Activated T-cell treated with anti-CD3 and anti-CD28 coated beads, Interleukin-2, amount 50 U/mL, for 48 hours (primary cell): ENCODE measurements at places on chromosomes 1 and 21.
A peak's percentile ranks its signal among the peaks of the same experiment; 100 is the strongest.

DNA sequence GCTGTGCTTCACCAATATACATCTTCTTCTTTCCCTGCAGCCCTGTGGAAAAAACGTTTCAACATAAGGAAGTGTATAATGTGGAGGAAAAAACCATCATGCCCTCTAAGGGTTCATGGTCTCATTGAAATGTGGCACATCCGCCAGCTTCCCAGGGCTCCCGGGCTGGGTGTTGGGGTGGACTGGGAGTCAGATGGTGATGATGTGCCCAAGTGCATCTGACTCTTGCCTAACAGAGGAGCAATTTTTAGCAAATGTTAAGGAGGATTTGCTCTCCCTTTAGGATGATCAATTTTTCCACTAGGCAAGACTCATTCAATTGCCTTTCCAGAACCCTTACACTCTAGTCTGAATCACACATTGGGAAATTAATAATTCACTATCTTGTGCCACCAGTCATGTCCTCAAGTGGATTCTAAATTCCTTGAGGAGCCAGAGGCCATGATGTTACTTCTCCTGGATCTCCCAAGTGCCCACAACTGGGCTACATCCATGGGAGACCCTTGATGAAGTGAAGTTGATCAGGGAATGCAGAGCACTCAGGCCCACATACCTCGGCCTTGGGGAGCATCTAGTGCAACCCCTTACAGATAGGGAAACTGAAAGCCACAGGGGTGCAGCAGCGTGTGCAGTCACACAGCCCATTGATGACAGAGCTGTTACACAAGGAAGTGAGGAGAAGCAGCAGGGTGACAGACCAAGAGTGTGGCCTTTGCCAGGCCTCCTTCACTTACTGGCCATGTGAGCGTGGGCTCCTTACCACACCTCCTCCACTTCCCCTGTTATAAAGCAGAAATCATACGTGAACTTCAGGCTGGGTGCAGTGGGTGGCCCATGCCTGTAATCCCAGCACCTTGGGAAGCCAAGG, 100.0 kb upstream of the SLC44A3 start:
- no peak for DNase-seq

DNA sequence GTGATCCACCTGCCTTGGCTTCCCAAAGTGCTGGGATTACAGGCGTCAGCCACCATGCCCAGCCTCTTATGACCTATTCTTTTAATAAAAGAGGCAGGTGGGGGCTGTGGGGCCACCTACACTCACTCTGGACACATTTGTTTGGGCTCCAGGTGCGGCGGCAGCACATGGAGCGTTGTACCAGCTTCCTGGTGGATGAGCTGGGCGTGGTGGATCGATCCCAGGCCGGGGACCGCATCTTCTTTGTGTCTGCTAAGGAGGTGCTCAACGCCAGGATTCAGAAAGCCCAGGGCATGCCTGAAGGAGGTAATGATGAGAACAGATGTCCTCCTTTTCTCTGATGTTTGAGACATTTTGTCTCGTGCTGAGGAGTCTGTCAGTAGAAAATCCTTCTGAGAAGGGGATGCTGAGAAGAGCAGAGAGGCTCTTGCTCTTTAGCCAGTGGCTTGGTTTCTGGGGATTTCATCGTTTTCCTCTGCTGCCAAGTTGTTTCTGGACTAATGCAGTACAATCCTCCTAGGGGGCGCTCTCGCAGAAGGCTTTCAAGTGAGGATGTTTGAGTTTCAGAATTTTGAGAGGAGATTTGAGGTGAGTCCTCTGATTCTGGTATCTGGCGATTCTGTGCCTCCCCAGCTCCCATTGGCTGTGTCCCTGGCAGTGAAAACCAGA, 17.9 kb upstream of the MIIP start:
- DNase-seq, result peak; percentile 74

- DNase-seq, result no peak
Observed at GRCh38 chr21:42785666-42786427, 93.5 kb downstream of the WDR4 start.

GRCh38 chr21:42760361-42760950, 107.0 kb downstream of the PDE9A start:
- no peak for DNase-seq

- DNase-seq, result no peak
Observed at GRCh38 chr1:198449261-198449660, 91.2 kb downstream of the ATP6V1G3 start.

DNA sequence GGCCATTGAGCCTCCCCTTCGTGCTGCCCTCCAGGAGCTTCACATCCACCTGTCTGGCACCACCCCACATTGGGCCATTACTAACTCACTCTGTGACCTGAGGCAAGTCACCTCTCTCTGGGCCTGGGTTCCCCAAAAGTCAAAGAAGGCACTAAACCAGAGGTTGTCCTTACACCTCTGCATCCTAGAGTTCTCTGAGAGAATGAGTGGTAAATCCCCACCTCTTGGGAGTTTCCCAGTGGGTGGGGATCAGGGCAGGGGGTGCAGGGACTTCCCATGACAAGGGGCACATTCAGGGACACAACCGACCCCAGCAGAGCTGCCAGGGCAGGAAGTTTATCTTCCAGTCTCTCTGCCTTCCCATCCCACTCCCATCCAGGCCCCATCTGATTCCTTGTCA, 99.7 kb downstream of the EPHB2 start:
- DNase-seq, result no peak

GRCh38 chr1:245875581-245876261, 631.4 kb downstream of the SMYD3 start:
- no peak for DNase-seq

GRCh38 chr1:147486876-147487656, 54.2 kb upstream of the BCL9 start:
- no peak for DNase-seq

DNA sequence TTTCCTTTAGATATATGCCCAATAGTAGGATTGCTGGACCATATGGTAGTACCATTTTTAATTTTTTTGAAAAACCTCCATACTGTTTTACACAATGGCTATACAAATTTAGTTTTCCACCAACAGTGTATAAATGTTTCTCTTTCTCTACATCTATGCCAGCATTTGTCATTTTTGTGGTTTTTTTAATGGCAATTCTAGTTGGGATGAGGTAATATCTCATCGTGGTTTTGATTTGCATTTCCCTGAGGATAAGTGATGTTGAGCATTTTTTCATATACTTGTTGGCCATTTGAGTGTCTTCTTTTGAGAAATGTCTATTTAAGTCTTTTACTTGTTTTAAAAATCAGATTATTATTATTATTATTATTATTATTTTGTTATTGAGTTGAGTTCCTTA, 35.5 kb downstream of the PLA2G4A start:
- DNase-seq, result no peak

GRCh38 chr1:157753611-157754010, 23.3 kb downstream of the FCRL2 start:
- DNase-seq, result no peak

DNA sequence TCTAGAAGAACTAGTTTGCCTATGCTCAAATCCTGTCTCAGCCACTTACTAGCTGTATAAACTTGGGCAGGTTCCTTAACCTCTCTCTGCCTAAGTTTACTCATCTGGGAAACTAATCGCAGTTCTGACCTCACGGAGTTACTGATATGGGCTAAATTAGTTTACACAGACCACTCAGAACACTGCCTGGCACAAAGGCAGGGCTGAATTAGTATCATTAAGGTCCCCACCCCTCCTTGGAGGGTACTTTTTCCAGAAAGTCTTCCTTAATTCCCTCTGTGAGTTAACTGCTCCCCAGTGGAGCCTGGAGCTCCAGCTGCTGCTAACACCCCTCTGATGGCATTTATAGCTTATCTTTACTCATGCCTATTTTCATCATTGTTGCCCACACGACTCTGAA, 40.3 kb downstream of the SSBP3 start:
- DNase-seq, result no peak

- DNase-seq, result no peak
Observed at GRCh38 chr1:9845914-9846313, 22.1 kb upstream of the CLSTN1 start.

DNA sequence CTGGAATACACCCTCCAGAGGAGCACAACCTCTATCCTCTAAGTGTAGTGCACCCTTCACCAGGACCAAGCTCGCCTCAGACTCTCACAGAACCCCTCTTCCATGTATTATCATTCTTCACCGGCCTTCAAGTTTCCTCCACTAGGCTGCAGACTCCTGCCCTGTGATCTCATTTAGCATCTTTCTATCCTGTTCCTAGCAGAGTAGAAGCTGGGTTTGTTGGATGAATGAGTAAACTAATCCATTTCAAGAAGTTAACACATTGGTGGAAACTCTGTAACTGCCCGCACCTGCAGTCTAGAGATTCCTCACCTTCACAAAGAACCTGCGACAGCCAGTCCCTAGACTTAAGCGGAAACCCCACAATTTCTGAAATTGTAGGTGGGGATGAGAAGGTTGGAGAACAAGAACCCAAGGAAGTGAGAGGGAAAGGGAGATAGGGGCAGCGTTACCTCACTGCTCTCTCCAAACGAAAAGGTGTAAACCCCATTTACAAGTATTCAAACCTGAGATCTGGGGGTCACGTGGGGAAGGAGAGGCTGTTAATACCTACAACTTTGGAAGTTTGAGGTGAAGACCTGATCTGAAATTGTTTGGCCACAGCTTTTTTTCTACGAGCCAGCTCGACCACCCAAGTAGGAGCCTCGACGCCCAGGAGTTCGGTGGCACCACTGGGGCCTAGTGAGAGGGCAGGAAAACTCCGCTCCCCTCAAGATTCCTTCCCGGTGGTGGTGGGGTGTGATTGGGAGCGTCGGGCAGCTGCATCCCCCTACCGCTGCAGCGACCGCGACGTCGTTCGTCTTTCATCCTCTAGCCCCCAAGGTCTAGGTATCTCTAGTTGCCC, 1.2 kb downstream of the PTPN14 start:
- no peak for DNase-seq

DNA sequence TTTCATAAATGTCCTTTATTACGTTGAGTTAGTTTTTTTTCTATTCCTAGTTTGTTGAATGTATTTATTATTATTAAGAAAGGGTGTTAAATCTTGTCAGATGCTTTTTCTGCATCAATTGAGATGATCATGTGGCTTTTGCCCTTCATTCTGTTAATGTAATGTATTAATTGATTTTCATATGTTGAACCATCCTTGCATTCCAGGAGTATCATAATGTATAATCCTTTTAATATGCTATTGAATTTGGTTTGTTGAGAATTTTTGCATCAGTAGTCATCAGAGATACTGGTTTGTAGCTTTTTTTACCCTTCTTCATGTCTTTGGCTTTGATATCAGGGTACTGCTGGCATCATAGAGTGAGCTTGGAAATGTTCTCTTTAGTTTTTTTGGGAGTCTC, 100.0 kb downstream of the POFUT2 start:
- DNase-seq, result no peak

DNA sequence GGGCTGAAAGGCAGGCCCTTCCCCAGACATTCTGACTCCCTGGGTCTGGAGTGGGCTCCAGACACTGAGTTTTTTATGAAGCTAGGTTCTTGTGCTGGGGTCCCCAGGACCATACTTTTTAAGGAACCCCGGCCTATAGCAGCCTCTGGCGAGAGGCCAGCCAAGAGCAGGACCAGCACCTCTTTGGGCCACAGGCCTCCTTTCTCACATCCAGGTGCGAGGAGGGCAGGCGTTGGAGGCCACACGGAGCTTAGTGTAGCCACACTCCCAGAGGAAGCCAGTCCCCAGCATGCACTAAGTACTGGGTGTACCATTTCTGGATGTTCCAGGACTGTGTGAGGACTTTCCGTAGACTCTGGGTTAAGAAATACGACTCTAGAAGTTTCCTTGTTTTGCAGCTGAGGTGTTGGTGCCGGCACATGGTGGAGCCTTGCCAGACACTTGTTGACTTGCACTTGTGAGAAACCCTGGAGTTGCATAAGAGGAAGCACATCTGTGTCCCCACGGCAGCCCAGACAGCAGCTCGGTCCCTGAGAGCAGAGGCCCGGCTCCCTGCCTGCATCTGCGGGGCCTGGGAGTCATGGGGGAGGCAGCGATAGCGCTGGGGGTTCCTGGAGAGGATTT, 122.2 kb upstream of the VAMP3 start:
- DNase-seq, result no peak

DNA sequence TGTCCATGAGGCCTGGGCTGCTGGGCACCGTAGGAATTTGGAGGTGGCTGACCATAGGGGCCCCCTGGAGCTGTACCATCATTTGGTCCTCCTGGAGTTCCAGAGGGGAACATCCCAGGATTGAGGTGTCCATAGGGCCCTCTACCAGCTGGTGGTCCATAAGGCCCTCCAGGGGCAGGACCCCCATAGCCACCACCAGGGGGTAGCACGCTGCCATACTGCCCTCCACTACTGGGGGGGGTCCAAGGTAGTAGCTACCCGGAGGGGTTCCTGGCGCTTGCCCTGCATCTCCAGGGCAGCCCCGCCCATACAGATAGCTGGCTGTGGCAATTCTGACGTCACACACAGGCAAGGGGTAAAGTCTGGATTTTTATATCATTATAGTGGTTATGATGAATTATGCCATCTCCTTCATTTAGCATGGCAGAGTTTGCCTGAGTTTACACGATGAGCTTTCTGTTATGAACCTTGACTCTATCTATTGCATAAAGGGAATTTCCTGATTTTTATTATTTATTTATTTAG, 13.2 kb downstream of the MDM4 start:
- no peak for DNase-seq

DNA sequence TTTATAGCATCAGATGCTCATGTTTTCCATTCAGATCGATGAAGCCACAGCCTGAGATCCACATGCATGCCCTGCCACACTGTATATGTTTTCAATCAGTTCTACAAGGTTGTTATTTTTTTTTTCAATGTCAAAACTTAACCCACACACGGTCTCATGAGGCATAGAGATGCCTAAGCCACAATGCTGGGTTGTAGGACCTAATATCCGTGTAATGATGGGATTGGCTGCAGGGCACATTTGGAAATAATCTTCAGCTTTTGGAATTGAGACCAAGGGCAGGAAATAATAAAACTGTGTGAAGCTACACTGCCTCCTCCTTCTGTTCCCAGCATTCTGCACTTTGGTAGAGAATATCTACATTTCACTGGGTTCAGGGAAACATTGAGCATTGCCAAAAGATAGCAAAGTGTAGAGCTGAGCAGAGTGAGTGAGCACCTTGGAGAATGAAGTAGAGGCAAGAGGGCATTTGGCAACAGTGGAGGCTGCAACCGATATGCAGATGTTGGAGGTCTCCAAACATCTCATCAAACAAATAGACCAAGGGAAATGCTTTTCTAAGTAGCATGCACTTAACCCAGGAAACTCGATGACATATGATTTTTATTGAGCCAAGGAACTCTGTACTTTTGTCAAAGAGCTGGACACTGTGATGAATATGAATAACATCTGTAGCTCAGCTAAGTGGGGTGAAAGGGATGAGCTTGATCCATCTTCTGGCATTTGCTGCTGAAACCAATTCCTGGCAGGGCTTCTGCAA, 176.7 kb downstream of the LYPLAL1 start:
- no peak for DNase-seq

DNA sequence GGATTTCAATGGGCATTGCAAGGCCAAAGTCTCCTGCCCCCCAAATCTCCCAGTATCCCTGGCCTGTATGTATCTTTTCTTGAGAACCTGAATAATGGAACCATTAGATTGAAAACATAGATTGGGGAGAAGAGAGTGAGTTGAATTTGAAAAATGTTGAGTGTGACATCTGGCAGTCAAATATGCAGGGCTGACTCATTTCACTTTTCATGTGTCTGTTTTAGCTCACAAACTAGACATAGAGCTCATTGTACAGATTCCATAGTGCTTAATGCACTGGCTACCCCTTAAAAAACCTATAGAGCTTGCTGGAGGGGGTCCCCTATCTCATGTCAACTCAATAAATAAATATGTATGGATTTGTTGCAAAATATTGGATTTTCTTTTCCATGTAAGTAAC, 30.8 kb downstream of the DDR2 start:
- DNase-seq, result no peak

GRCh38 chr1:28199328-28200233, 23.1 kb upstream of the PTAFR start:
- peak; percentile 77 for DNase-seq
